ENCODE measurements at places on chromosomes 11 and 22.

DNA sequence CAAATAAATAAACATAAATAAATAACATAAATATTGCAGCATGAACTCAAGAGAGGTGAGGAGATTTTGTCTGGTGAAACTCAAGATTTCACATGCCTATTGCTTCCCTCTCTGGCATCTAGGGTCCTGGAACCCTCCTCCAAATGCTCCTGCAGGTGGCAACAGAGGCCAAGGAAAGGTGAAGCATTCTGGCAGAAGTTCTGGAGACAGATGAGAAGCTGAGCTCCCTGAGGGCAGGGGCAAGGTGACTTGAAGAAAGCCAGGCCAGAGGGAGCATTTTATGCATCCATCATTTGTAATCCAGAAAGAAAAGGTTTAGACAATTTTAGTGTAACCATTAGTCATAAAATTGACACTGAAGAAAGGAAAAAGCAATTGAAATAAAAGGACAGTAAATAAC is 64.9 kb downstream of the ENDOD1 start:
- DNase-seq: peak; percentile 64

DNA sequence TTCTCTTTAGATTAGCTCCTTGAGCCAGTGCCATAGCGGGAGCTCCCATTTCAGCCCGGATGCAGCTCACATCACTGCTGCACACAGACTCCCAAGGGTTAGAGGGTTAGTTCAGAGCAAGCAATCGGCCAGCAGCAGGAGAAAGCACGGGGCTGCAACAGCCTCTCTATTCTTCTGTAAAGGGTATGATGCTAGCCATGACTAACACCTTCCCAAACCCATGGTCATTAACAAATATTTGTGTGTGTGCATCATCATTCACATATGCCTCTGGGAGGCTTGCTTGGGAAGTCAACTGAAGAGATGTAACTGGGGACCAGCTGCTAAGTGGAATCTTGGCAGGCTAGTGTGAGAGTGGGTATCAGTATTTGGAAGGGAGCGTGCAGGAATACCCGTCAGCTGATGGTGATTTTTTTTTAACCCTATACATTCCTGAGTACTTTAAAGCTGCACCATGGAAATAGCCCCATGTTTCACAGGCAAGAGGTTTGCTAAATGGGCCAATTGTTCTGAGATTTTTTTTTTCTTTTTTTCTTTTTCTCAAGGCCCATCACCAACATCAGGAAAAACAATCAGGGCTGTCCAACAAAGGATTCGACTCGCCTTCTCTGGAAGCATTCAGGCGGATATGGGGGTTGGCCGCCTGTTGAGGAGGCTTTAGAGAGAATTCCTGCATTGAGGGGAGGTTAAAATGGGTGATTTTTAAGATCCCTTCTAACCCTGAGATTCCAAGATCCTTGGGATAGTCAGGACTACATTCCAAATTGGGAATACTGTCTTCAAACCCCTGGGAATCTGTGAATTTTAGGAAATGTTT is 33.2 kb upstream of the CCDC89 start:
- no peak for DNase-seq

GRCh38 chr11:12787847-12788246 is 113.6 kb downstream of the TEAD1 start:
- DNase-seq: no peak

- DNase-seq: no peak
Measured at GRCh38 chr11:57134284-57134683, 47.5 kb upstream of the LRRC55 start.

DNA sequence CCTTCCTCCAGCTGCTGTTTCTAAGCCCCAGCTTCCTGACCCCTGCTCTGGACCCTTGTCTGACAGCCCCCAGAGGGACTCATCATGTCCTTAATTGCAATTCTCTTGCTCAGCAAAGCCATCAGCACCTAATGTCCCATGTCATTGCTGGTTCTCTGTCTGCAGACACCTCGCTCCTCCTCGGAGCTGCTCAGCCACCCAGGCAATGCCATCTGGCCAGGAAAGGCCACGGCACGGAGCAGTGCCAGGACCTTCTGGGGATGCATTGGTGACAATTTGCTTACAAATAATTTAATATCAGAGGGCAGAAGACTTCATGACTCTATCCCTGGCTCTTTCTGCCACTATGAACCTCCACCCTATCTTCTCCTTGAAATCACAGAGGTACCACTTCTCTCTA is 107.0 kb upstream of the THY1 start:
- no peak for DNase-seq

DNA sequence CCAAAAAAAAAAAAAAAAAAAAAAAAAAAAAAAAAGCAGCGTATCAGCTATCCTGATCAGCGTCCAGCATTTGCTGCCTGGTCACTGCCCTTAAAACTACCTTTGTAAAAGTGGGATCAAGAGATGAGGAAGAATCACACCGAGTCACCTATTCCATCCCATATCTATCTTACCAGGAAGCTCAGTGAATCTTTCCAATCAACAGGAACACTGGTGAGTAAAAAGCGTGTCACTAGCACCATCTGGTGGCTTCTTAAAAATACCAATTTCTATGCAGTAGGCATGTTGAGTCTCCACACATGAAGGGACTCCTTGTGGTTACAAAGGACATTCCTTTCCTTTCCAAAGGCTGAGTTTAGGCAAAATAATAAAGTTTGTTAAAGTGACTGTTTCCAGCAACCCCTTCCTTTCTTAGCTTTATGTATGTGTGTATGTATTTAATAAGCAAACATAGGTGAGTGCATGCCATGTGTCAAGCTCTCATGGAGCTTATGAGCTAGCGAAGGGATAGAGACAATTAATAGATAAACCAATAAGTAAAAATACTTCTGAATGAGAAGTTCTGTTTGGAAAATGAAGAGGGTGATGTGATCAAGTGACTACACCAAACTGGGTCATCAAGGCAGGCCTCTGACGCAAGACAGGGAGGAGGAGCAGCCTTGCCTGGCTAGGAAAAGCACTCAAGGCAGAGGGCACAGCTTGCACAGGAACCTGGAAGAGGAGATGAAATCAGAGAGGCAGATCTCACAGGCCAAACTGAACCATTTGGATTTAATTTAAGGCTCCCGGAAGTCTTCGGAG is 13.9 kb upstream of the TP53AIP1 start:
- DNase-seq: peak; percentile 72

DNA sequence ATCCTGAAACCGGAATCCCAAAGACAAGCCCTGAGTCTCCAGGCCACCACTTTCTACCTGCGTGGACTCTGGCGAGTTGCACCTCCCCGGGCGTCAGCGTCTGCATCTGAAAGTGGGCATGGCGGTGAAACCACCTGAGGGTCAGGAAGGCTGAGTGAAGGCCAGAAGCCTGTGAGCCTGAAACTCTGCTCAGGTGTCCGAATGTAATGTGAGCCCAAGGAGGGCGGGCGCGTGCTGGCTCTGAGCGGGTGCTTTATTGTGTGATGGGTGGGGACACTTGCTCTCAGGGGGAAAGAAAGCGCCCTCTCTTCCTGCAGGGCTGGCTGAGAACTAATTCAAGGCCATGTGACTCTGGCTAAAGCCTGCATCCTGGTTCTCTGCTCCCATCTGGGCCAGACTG is 135.6 kb downstream of the ST3GAL4 start:
- peak; percentile 21 for DNase-seq

DNA sequence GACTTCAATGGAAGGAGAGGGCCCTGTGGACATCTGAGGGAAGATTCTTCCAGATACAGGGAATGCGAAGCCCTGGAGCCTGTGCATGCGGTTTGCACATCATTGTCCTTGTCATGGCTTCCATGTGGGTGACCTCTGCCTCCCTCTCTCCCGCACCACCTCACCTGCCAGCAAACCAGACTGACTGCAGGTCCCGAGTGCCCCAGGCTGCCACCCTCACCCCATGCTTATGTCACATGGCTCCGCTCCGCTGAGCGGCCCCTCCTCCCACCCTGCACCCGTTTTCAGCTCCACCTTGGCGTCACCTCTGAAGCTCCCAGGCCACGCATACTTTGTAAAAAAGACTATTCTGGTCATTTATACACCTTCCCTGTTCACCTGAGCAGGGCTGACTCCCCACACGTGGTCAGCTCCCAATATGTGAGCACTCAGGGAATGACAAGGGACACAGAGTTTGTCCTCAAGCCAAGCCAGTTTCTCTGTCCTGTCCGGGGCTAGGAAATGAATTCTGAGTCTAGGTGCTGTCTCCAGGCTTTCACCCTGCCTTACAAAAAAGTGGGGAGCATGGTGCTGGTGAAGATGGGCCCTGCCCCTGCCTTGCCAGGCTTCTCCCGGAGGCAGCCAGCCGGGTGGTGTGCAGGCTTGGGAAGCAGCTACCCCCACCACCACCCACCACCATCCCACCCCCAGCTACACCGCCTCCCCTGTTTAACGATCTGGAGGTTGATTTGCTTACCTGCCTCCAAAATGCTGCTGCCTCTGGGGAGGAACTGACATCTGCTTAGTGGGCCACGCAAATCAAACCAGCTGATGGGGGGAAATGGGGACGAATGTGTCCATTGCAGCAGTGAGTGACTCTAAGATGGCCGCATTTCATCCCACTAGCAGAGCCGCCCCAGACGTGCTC is 32.7 kb downstream of the FAM83F start:
- no peak for DNase-seq
